T-helper 1 cell (primary cell): ENCODE measurements at places on chromosomes 4 and X.

- DNase-seq: no peak
Observed at GRCh38 chr4:124977045-124977444, 264.5 kb upstream of the ANKRD50 start.

DNA sequence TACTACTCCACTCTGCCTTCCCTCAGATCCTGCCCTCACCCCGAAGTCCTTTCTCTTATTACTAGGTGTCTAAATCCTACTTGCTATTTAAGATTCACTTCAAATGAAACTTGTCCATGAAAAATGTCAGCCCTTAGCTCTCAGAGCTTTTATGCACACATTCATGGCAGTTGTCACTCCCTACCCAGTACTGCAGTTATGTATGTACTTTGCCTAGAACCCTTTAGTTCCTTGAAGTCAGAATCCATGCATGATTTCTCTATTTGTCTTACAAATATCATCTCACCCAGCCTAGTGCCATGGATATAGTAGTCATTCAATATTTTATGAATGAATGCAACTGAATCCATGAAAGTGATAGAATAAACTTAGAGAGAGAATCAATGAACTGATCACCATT is 3.3 kb upstream of the EPGN start:
- DNase-seq: no peak

DNA sequence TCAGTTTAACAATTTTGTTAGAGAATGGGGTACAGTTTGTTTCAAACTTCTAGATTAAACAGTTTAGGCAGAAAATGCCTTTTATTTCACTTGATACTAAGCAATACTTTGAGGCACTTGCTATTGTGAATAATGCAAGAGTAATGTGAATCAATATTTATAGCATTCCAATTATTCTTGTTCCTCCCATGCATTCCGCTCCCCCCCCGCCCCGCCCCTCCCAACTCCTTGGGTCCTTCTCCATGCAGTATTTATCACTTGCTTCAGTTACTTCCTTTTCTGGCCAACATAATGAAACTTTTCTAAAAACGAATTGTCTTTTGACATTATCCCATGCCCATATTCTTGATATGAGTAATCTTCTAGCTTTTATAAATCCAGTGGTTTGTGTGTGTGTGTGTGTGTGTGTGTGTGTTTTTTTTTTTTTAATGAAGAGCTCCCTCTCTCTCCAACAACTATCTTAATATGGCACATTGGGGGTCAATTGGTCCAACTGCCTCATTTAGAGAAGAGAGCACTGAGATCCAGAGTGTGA is 1.6 kb downstream of the BANK1 start:
- DNase-seq: no peak

- no peak for DNase-seq
Observed at GRCh38 chr4:70637239-70637913, 8.8 kb downstream of the ENAM start.

GRCh38 chr4:110019153-110019552 is 106.5 kb downstream of the EGF start:
- no peak for DNase-seq

DNA sequence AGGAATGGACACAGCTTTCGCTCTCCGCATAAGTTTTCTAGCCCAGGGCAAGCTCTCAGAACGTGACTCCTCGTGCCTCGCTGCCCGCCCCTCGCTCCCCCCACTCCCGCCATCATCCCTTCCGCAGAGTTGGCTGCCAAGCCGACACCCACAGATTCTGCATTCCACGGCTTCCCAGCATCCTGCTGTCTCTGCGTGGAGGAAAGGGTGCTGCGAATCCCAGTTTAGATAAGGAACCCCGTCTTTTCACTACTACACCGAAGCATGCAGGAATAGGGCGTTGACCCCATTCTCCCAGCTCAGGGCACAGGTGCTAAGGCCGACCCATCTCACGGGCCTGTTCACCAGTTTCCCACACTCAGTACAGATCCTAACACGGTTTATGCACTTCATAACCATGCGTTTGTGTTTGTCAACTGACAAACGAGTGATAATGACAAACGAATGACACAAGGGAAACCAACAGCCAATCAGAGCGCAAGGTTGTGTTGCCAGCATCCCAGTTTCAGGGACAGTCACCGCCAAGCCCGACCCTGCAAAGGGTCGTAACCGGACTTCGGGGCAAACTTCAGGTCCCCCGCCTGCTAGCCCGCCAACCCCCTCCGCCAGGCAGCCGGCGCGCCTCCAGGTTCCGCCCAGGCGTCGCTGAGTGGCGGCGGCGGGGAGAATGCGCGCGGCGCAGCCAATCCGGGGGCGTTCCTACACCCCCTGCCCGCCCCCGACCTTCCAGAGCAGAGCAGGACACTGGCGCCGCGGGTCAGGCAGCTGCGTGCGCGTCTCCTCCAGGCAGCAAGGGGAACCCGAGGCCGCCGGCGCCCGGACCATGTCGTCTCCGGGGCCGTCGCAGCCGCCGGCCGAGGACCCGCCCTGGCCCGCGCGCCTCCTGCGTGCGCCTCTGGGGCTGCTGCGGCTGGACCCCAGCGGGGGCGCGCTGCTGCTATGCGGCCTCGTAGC is at the start of gene CYP2U1:
CYP2U1 (plus strand) TSS at position 729 of the 954 bp plus-strand sequence; CDS start at position 824, 95 bp downstream.
- peak; percentile 69 for DNase-seq

DNA sequence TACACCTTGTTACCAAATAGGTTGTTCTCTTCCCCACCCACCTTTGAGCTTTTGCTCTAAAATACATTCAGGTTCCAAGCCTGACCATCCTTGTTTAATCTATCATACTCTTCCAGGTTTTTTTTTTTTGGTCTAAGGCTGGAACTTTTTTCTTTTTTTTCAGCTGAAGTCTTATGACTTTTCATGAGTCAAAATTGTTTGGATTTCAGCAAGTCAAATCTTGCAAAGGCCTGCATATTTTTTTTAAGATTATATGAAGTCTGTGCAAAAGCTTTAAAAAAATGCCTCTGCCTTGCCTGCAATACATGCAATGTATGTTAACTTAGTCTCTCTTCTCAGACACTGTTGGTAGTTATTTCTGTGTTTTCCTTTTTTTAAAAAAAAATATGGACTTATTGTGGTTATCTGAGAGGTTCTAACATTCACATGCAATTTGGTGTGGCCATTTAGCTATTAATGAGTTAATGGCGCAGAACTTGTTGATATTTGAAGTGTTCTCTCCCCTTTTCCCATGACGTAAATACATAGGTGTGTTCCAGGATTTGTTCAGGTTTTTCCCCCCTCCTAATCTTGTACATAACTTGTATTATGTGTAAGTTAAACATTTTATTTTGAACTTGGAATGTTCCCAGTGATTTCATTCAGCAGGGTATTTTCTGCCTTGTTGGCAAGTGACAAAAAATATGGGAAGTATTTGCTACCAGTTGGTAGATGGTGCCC is 58.7 kb downstream of the CCKAR start:
- no peak for DNase-seq
